ENCODE measurements at places on chromosomes 7 and 10.
A peak's percentile ranks its signal among the peaks of the same experiment; 100 is the strongest.

DNA sequence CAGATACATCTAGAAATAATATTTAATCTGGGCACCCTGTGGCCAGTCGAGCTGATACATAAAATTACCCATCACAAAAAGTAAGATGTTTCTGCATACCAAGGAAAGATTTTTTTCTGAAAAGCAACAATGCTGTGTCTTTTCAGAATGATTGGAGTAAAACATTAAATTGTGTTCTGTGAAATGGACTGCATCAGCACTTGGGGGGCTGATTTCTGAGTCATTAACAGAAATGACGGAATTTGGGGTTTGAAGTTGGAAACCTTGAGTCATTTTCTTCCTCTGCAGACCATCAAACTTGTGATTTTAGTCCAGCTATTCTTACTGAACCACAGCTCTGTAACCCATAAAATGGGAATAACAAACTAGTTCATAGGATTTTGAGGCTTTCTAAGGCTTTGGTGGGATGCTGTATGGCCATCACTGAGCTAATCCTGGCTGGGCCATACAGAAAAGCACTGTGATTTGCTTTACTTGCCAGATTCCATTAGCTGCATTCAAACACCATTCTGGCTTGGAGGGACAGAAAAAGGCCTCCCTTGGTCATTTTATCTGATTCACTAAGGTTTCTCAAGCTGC lies 739.4 kb upstream of the IGFBP3 start:
- no peaks in the 10 kb centered on the region for H3K27me3 ChIP-seq
- H3K4me1 ChIP-seq, result no peaks in the 10 kb centered on the region
- no peak overlapping the region for H3K27ac ChIP-seq
- H3K4me3 ChIP-seq, result no peak overlapping the region
- no peak for DNase-seq

DNA sequence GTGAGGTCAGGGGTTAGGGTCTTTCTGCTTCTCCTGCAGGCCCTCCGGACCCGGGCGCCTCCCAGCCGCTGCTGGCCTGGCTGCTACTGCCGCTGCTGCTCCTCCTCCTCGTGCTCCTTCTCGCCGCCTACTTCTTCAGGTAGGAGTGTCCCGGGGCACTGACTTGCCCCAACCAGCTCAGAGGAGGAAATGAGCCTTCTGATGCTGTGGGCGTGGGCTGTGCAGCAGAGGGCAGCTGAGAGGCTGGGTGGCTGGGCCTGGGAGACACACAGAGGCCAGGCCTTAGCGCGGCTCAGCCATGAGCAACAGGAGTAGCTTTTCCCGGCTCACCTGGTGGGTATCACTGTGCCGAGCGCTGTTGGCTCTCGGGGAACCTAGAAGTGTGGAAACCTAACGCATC lies 78.9 kb downstream of the MKI67 start:
- H3K36me3 ChIP-seq, result no peaks in the 10 kb centered on the region
- peak overlapping the region; percentile 11 for H3K27ac ChIP-seq
- no peak overlapping the region for H3K4me3 ChIP-seq
- no peaks in the 10 kb centered on the region for H3K27me3 ChIP-seq
- H3K4me1 ChIP-seq, result 0 out of 2 replicates have a peak, but pooled peaks cover 11% of the 10 kb centered on the region

- H3K36me3 ChIP-seq, result no peaks in the 10 kb centered on the region
- H3K4me1 ChIP-seq, result no peaks in the 10 kb centered on the region
- no peak overlapping the region for H3K27ac ChIP-seq
- no peak for DNase-seq
These were observed 126.8 kb downstream of the KAT6B start for GRCh38 chr10:74953214-74953613.

DNA sequence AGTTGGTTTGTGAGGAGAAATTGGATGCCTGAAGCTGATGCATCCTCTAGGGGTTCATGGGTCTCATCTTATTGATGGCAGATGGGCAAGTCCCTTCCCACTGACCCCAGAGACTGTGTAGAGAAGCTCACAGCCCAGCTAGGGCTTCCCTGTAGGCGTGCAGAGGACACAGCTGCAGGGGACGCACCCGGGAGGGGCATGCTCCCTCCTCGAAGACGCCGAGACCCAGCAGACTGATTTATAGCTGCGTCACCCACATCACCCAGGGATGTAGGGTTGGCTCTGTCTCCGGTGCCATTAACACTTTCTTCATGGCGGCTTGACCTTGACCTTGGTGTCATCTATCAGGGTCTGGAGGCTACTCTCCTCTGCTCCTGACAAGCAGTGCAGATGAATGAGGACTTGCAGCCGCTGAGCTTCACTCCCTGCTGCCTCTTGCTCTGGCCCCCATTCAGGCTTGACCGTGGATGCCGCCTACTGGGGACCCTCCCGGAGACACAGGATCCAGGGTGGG lies 549.7 kb downstream of the TCERG1L start:
- no peak for DNase-seq
- H3K36me3 ChIP-seq, result no peaks in the 10 kb centered on the region
- no peaks in the 10 kb centered on the region for H3K27me3 ChIP-seq
- no peaks in the 10 kb centered on the region for H3K4me1 ChIP-seq
- no peak overlapping the region for H3K27ac ChIP-seq

DNA sequence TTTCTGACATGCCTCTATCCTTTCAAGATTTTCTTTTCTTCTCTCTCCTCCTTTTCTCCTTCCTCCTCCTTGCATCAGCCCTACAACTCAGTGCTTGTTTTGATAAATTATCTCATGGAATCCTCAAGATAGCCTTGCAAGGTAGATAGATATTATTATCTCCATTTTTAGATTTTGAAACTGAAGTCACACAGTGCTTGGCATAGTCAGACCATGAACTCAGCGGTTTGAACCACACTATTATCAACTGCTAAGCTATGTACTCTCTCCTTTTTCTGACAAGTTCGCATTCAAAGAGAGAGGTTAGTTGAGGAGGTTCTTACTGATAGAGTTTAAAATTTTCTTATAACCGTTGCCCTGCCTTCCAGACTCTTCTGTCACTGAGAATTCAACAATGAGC lies 79.1 kb downstream of the SUGCT start:
- H3K4me1 ChIP-seq, result no peaks in the 10 kb centered on the region
- no peaks in the 10 kb centered on the region for H3K36me3 ChIP-seq
- DNase-seq, result no peak

DNA sequence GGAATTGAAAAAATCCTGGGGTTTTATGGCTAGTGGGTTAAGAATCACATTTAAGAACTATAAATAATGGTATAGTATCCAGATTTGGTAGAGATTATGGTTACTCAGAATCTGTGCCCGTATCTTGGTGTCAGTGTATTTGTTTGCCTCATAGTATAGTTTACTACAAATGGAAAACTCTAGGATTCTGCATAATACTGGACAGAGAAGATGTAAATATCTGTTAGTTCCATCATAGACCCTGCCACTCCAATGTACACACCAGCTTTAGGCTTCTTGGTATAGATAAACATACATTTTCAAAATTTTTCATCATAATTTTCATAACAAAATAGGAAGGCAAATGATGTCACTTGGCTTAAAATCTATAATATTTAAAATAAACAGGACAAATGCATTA lies 108.1 kb downstream of the CFTR start:
- no peaks in the 10 kb centered on the region for H3K36me3 ChIP-seq
- no peaks in the 10 kb centered on the region for H3K4me1 ChIP-seq
- no peak overlapping the region for H3K4me3 ChIP-seq
- DNase-seq, result no peak
- H3K27ac ChIP-seq, result no peak overlapping the region

DNA sequence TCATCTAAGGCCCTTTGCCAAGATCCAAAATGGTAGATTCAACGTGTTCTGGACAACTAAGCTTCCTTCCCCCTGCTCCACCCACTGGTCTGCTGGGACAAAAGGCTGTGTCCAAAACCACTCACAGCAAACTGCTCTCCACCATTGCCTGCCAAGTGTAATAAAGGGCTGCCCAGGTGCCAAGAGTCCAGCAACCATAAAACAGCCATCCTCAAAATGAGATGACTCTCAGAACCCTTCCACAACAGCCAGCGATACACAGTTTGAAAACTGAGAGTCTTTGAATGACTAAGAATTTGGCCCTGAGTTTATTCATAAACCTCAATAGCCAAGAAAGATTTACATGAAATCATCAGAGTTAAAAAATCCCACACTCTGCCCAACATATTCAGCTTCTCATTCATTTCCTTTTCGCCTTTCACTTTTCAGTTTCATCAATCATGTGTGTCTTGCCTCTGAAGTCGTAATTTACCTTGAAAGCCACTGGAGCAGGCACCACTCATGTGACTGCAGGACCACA lies 658.1 kb upstream of the MGMT start:
- no peaks in the 10 kb centered on the region for H3K36me3 ChIP-seq
- H3K4me3 ChIP-seq, result no peak overlapping the region
- H3K27me3 ChIP-seq, result peaks cover 21% of the 10 kb centered on the region
- H3K4me1 ChIP-seq, result no peaks in the 10 kb centered on the region

- H3K4me1 ChIP-seq, result no peaks in the 10 kb centered on the region
- no peak for DNase-seq
- H3K4me3 ChIP-seq, result no peak overlapping the region
- H3K27me3 ChIP-seq, result no peaks in the 10 kb centered on the region
These were observed 73.6 kb upstream of the NEBL start for GRCh38 chr10:20970708-20971107.

GRCh38 chr10:47027108-47027783 lies 116.0 kb downstream of the PTPN20 start:
- H3K27me3 ChIP-seq, result no peaks in the 10 kb centered on the region
- DNase-seq, result no peak
- H3K4me1 ChIP-seq, result no peaks in the 10 kb centered on the region
- no peak overlapping the region for H3K27ac ChIP-seq
- no peaks in the 10 kb centered on the region for H3K36me3 ChIP-seq

DNA sequence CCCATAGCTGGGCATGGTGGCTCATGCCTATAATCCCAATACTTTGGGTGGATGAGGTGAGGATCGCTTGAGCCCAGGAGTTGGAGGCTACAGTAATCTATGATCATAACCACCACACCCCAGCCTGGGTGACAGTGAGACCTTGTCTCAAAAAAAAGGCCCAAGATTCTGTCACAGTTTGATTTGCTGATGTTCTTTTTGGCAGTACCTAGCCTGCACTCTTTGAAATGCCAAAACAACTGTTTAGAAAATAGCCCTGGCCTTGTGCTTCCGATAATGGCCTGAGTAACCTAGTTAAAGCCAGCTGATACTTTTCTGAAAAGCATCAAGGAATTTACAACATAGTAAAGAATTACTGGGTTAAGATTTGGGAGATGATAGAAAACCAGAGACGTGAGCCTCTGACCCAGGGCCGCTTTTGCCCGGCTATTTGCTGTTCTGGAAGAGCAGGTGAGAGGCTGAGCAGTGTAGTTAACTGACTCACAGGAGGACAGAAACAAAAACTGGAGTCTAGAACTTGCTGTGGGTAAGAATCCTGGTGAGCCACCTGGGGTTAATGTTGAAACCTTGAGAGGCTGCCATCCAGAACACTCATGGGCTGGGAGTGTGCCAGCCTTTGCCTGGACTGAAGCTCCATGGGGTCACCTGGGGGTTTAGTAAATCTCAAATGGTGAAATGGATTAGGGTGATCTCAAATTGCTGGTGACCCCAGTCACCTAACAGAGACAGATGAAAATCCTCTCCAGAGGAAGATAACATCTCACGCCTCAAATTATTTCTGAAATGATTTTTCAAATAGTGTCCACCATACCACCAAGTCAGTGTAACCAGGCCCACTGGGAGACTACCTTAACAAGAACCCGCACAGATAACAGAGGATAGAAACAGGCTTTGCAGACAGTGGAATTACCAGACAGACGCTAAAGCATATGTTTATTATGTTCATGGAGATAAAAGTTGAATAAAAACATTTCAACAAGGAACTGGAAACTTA lies 51.8 kb downstream of the GALNT11 start:
- no peak overlapping the region for H3K4me3 ChIP-seq
- no peak overlapping the region for H3K27ac ChIP-seq
- no peaks in the 10 kb centered on the region for H3K36me3 ChIP-seq
- H3K4me1 ChIP-seq, result 0 out of 2 replicates have a peak, but pooled peaks cover 5% of the 10 kb centered on the region
- H3K27me3 ChIP-seq, result no peaks in the 10 kb centered on the region

DNA sequence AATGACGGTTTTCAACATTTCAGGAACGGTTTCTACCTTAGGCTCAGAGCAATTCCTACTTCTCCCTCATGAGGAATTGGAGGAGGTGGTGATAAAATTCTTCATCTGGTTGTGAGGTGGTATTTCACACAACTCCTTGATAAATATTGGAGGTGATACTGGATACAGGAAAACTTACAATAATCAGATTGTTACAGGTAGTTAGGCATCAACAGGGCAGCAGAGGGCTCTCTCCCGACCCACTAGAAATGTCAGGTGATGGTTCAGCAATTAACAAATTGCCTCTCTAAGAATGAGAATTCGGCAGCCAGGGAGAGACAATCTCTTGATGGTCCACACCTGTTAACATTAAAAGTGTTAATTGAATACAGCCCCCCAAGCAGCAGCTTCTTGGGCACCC lies 22.6 kb downstream of the ZNF786 start:
- H3K36me3 ChIP-seq, result peaks cover 6% of the 10 kb centered on the region
- H3K27me3 ChIP-seq, result no peaks in the 10 kb centered on the region
- no peak overlapping the region for H3K4me3 ChIP-seq
- DNase-seq, result no peak
- peaks cover 4% of the 10 kb centered on the region for H3K4me1 ChIP-seq
- no peak overlapping the region for H3K27ac ChIP-seq

DNA sequence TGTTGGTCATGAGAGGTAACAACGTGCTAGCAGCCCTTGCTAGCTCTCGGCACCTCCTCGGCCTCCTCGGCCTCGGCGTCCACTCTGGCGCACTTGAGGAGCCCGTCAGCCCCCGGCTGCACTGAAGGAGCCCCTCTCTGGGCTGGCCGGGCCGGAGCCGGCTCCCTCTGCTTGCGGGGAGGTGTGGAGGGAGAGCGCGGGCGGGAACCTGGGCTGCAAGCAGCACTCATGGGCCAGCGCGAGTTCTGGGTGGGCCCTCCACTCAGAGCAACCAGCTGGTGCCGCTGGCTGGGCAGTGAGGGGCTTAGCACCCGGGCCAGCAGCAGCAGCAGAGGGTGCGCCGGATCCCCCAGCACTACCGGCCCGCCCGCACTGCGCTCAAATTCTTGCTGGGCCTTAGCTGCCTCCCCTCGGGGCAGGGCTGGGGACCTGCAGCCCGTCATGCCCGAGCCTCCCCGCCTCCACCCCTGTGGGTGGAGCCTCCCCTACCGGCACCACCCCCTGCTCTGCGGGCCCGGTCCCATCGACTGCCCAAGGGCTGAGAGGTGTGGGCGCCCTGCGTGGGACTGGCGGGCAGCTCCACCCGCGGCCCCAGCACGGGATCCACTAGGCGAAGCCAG lies 96.1 kb downstream of the PAXIP1 start:
- H3K27ac ChIP-seq, result no peak overlapping the region
- no peaks in the 10 kb centered on the region for H3K4me1 ChIP-seq
- H3K36me3 ChIP-seq, result no peaks in the 10 kb centered on the region

GRCh38 chr10:43958071-43958432 lies 309.4 kb upstream of the ZNF32 start:
- H3K4me1 ChIP-seq, result no peaks in the 10 kb centered on the region
- H3K36me3 ChIP-seq, result no peaks in the 10 kb centered on the region
- peaks cover 46% of the 10 kb centered on the region for H3K27me3 ChIP-seq
- DNase-seq, result no peak
- H3K4me3 ChIP-seq, result no peak overlapping the region
- H3K27ac ChIP-seq, result no peak overlapping the region

DNA sequence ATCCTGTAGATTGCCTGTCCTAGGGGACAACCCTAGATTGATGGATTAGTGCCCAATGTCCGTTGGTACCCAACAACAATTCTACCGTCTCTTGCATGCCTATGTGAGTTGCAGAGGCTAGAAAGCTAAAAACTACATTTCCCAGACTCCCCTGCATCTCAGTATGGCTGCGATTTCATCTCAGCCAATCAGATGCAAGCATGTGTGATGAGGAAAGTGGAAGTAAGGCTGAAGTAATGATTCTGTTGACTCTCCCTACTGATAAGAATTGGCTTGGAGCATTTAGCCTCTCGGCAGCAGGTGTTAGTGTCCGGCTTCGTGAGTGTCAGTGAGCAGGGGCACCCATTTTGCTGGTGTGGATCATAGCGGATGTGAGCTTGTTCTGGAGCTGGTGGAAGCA lies 171.9 kb downstream of the FGFR2 start:
- H3K27ac ChIP-seq, result no peak overlapping the region
- H3K27me3 ChIP-seq, result peaks cover 7% of the 10 kb centered on the region
- no peaks in the 10 kb centered on the region for H3K36me3 ChIP-seq
- no peak for DNase-seq

Data from PC-9 (cell line).